ENCODE measurements at places on chromosomes 5 and 9.

DNA sequence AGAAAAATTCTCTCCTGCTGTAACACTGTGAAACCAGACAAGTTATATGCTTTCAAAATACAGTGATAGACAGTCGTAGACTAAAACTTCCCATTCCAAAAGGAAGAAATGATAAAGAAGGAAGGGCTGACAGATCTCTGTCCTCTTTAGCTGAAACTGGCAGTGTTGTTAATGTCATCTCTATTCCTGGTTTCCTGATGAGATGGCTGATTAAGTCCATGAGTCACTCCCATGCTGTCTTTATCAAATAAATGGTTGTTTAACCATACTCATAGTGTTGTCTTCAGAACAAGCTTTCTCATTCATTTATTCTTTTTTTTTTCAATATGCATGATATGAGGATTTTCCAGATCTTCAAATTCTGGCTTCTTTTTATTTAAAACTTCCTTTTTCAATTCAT is 952.2 kb upstream of the WWC1 start:
- no peak for DNase-seq

GRCh38 chr5:118068886-118069285 is 919.5 kb downstream of the DTWD2 start:
- no peak for DNase-seq

DNA sequence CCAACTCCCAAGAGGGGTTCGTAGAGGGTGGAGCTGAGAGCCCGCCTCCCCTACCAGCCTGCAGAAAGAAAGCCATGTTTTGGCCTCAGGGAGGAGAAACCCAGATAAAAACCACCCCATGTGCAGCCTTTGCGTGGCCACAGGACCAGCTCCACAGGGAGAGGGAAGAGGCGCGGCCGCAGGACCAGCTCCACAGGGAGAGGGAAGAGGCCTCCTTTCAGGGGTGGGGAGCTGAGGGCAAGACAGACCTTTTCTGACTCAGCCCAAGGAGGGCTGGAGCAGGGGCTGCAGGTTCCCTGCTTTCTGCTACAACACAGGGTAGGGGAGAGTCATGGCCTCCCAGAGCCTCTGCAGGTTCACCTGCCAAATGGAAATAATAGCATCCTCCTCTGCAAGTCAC is 37.6 kb upstream of the KCNMB1 start:
- no peak for DNase-seq

DNA sequence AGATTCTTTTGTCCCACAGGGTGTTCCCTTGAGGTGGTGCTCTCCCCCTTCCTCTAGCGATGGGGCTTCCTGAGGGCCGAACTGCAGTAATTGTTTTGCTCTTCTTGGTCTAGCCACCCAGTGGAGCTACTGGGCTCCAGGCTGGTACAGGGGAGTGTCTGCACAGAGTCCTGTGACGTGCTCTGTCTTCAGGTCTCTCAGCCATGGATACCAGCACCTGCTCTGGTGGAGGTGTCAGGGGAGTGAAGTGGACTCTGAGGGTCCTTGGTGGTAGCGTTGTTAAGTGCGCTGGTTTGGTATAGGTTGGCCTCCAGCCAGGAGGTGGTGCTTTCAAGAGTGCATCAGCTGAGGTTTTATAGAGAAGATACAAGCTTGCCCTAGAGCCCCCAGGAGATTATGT is 20.4 kb upstream of the CEP72 start:
- DNase-seq: no peak

DNA sequence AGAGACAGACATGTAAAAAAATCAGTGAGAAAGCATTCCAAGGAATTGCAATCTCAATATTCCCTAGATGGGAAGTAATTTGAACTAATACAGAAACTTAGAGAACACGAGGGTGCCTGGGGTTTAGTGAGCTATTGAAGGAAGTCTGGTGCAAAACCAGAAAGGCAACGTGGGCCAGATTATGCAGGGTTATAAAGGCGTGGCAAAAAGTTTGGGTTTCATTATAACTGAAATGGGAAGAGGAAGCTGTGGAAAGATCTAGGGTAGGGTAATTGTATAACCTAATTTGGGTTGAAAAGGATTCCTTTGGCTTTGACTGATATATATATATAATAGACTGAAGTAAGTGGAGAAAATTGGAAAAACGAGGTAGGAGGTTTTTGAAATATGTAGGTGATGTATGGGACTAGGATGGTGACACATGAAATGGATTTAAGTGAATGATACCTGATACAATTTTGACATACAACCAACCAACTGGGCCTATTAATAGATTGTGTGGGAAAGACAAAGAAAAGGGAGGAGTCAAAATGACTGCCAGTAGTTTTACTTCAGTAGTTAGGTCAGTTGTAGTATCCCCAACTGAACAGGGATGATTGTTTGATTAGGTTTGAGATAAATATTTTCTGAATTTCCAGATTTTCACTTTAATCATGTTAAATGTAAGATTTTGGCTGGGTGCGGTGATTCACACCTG is 65.3 kb downstream of the FAM174A start:
- no peak for DNase-seq

DNA sequence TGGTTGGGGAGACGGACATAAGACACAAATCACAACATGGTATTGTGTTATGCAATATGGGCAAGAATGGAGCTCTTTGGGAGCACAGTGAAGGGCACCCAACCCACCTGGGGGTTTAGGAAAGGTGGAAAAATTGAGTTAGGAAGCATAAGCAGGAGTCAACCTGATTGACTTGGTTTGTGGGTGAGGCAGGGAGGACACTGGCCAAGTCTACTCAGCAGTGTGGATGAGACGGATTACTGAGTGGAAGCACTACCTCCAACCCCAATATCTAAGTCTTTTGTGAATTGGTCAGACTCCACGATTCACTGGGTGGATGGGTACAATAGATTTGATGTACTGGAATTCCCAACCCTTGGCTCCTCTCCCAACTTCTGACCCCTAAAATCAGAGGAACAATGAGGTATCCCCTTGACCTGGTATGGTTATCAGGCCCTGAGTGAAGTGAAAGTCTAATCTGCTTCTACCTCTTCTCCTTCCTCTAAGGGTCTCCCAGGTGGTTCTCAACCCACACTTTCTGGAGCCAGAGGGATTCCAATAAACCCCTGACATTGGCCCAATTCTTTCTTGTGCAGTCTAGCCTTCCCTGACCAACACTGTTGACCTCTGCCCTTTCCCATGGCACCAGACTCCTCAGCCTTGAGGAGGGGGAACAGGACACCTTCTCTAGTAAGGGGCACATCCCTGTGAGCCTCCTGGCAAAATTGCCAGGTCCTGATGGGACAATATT is 5.2 kb downstream of the EGR1 start:
- DNase-seq: no peak

DNA sequence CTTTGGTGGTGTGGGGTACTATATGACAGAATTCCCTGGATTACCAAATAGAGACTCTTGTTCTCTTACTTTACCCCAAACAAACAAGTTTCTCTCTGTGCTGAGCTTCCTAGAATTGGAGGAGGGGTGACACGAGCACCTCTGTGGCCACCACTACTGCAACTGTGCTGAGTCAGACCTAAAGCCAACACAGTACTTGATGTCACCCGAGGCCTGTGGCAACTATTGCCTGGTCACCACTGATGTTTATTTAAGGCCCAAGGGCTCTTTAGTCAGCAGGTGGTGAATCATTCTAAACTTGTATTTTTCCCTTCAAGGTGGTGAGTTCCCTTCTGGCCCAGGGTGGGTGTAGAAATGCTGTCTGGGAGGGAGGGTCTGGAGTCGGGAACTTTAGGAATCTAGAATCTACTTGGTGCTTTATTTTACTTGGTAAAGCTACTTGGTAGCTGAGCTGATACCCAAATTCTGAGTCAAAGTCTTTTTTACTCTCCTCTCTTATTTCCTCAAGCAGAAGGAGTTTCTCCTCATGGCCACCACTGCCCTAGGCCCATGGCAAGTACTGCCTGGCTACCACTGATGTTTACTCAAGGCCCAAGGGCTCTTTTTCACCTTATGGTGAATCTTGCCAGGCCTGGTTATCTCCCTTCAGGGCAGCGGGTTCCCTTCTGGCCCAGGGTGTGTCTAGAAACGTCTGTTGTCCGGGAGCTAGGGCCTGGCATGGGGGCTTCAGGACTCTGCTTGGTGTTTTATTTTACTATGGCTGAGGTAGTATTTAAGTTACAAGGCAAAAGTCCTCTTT is 9.8 kb downstream of the LURAP1L start:
- DNase-seq: no peak

DNA sequence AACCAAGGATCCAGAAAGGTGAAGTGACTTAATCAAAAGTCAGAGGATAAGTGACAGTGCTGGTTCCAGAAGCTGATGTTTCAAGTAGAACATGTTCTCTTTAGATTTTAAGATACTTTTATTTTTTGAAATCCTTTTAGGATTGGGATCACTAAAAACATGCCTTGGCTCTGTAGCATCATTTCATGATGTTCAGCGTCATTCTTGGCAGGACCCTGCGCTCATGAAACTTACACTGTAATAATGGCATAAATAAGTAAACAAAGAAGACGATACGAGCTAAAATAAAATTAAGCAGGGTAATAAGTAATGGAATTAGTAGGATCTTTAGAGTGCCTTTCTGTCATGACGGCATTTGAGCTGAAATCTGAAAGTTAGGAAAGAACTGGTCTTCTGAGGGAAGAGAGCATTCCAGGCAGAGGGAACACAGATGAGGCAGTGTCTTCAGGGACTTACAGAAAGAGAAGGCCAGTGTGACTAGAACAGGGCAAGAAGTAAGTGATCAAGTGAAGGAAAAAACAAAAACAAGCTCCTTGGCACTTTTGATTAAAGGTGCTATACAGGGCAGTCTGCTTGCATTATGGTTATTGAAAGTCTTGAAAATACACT is 19.9 kb downstream of the CTNNA1 start:
- DNase-seq: no peak

DNA sequence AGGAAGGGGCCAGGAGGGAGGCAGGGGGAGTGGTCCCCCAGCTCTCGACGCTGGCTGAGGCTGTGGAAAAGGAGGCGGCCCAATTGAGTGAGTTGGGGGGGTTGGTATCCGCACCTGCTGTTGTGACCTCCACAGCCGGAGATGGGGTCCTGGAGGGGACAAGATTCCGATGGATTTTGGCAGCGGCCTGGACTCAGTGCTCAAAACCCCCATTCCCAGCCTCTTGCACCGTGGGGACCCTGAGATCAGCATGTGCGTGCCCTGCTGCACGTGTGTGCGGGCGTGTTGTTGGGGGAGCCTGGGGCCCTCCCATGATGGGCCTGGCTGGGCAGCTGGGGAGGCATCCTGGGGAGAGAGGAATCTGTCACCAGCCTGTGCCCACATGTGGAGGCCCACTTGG is 15.0 kb downstream of the CNTFR start:
- no peak for DNase-seq

- no peak for DNase-seq
Observed at GRCh38 chr9:75666856-75667554, 223.5 kb upstream of the PCSK5 start.

- peak; percentile 3 for DNase-seq
Observed at GRCh38 chr5:53069626-53070025, 39.9 kb downstream of the MOCS2 start.

GRCh38 chr5:72558046-72558336 is 50.8 kb upstream of the ZNF366 start:
- no peak for DNase-seq

DNA sequence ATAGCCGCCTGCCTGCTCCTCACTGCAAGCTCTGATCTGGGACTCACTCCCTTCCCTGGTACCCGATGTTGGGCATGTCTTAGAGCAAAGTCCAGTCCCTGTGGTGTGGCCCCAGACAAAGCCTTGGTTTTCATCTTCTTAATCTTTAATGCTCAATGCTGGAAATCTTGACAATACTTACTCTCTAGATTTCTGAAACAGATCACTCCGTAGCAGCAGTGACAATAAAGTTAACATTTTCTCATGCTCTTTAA is 260.2 kb upstream of the IRX2 start:
- no peak for DNase-seq
